ENCODE measurements at places on chromosomes 5 and 9. TPM values are rescaled to one million over a fixed set of nuclear protein-coding genes. Genes with fewer than 3 reads are reported as not detected.

DNA sequence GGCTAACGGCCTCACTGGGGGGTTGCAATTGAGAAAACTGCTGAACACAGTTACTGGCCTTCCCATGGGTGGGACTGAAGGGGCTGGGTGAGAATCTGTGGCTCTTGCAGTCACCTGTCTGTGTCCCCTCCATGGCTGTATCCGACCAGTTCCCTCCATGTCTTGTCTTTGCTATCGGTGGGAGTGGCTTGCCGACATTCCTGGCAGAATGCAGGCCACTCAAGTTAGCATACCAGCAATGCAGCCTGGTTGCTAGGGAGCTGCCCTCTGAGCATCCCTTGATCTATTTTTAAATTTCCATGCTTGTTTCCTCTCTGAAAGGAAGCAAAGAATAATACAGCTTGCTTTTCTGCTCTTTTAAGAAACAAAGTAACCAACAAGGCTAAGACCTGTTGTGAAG, 1509.7 kb upstream of the WWC1 start:
- no peaks in the 10 kb centered on the region for H3K27me3 ChIP-seq
- no peak for DNase-seq
- no peaks in the 10 kb centered on the region for H3K36me3 ChIP-seq

DNA sequence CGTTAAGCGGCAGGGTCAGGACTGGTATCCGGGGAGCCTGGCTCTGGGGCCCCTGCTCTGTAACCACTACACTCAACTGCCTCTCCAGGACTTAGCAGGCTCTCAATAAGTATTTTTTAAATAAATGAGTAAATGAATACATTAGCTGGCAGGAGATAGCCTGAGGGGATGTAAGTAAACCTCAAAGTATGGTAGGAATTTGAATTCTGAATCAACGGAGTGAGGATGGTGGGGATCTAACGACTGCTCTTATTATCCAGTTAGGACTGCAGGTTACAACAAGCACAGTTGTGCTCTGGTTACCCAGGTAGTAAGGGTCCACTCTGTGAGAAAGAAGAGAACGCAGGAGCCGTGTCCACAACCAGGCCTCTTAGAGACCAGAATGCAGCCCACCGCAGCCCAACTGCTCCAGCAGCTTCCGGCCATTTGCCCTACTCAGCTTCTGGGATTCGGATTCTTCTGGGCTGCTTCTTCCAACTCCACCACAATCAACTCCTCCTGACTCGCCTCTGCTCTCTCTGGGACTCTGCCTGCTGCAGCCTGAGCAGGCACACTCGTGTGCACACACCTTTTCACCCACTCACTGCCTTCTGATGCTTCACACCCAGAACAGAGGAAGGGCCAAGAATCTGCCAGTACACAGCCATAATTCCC, 52.6 kb downstream of the MED27 start:
- no peak for DNase-seq
- peaks cover 2% of the 10 kb centered on the region for H3K36me3 ChIP-seq
- H3K4me1 ChIP-seq, result peaks cover 10% of the 10 kb centered on the region

The PCDHB3 gene
- total RNA-seq, result not detected

GRCh38 chr5:168801567-168801966, 222.4 kb upstream of the PANK3 start:
- H3K27ac ChIP-seq, result no peak overlapping the region
- H3K4me3 ChIP-seq, result no peak overlapping the region
- no peak for DNase-seq

DNA sequence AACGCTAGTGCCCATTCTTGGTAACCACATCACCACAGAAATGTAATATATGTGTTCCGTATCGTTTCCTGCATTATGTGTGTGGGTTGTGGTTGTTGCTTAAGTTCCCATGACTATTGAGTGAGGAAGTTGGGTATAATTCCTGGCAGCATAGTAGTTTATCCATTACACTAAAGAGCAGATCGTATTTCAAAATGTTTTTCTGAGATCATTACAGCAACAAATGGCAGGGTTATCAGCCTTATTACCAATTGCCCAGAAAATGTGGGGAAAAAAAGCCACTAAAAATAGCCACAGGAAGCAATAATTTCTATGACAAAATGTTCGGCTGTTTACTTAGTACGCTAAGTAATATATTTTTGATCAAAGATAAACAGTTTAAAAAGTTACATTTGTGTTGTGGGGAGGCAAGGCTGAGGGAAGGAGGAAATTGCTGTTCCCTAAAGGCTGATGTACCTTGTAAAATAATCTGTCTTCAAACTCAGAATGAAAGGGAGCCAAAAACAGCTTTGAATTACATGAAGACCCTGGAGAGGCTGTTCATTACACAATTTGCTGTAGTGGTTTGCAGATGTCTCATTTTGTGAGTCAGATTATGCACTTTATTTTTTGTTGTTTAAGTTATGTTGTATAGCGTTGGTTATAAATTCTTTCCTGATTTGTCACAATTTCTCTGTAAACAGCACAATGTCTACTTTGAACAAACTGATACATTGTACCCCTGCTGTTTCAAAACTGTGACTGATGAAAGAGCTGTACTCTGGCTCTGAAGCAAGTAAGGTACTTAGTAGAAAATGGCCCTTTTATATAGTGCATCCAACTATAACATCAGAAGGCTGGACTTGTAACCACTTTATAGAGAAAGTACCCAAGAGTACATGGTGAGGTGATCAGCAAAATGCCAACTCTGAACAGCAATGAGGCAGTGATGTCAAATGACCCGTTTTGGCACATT, 1028.5 kb downstream of the NR2F1-AS1 start:
- no peaks in the 10 kb centered on the region for H3K4me1 ChIP-seq
- H3K36me3 ChIP-seq, result no peaks in the 10 kb centered on the region
- no peaks in the 10 kb centered on the region for H3K27me3 ChIP-seq
